ENCODE measurements at places on chromosomes 1 and 21. TPM values are rescaled to one million over a fixed set of nuclear protein-coding genes. Genes with fewer than 3 reads are reported as not detected.

- H3K27me3 ChIP-seq: no peaks in the 10 kb centered on the region
- DNase-seq: no peak
- H3K4me1 ChIP-seq: no peaks in the 10 kb centered on the region
- no peak overlapping the region for H3K27ac ChIP-seq
- no peaks in the 10 kb centered on the region for H3K36me3 ChIP-seq
- H3K4me3 ChIP-seq: no peak overlapping the region
These were observed 170.8 kb downstream of the PLA2G4A start for GRCh38 chr1:186999506-186999905.

- no peak overlapping the region for H3K27ac ChIP-seq
- DNase-seq: no peak
- H3K4me1 ChIP-seq: no peaks in the 10 kb centered on the region
- H3K27me3 ChIP-seq: no peaks in the 10 kb centered on the region
- no peak overlapping the region for H3K4me3 ChIP-seq
These were observed 67.9 kb downstream of the SLC44A5 start for GRCh38 chr1:75542818-75543570.

DNA sequence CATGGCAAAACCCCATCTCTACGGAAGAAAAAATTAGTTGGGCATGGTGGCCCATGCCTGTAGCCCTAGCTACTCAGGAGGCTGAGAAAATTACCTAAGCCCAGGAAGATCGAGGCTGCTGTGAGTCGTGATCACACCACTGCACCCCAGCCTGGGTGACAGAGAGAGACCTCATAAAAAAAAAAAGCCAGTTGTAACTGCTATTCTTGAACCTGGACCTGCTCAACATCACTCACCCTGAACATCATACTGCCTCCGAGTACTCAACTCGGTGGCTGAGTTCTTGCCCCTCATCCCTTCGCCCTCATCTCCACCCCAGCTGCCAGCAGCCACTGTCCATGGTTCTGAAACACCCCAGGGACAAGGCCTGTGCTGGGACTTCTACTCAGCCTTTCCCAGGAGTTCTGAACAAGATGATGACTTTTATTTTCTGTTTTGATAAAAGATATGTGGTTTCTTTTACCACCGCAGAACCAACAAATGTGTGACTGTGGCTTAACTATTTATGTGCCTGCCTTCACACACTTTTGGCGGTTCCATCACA lies 5.4 kb upstream of the DISP3 start:
- no peaks in the 10 kb centered on the region for H3K36me3 ChIP-seq
- DNase-seq: peak; percentile 77
- no peak overlapping the region for H3K27ac ChIP-seq
- H3K27me3 ChIP-seq: 0 out of 2 replicates have a peak, but pooled peaks cover 3% of the 10 kb centered on the region

DNA sequence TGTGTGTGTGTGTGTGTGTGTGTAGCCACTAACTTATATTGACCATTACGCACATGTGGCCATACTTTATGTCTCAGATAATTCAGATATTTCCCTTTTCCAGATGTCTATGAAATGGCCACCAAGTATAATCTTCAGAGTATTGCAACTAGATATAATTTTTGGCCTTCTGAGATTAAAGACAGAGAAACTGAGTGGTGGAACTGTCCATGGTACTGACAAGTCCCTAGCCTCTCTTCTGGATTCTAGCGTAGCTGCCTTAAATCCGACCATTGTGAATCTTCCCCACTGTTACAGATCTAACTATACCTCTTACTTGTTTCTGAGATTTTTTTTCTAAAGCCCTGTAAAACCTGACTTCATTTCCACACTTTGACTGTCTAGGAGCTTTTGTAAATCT lies 100.0 kb upstream of the SERTAD4 start:
- no peaks in the 10 kb centered on the region for H3K36me3 ChIP-seq
- peak; percentile 19 for DNase-seq
- H3K27me3 ChIP-seq: peaks cover 5% of the 10 kb centered on the region
- H3K27ac ChIP-seq: no peak overlapping the region
- no peaks in the 10 kb centered on the region for H3K4me1 ChIP-seq

- H3K4me3 ChIP-seq: no peak overlapping the region
- no peak overlapping the region for H3K27ac ChIP-seq
- no peak for DNase-seq
- H3K4me1 ChIP-seq: no peaks in the 10 kb centered on the region
- 0 out of 2 replicates have a peak, but pooled peaks cover 8% of the 10 kb centered on the region for H3K27me3 ChIP-seq
These were observed 119.1 kb upstream of the GRIK3 start for GRCh38 chr1:37153116-37154100.

DNA sequence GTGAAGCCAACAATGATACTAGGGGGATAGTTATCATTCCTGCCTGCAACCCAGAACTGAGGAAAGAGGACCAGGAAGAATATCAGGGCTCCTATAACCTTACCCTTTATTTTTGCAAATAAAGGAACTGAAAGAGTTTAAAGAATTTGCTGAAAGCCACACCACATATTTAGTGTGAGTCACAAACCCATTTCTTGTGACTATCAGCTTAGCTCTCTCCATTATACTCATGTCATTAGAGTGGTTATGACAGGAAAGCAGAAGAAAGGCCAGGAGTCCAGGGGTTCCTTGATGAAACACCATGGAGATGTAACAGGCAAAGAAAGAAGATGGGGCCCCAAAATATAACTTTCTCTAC lies 141.1 kb upstream of the SAMSN1 start:
- no peak overlapping the region for H3K27ac ChIP-seq
- no peaks in the 10 kb centered on the region for H3K36me3 ChIP-seq
- H3K27me3 ChIP-seq: peaks cover 2% of the 10 kb centered on the region
- DNase-seq: no peak

GRCh38 chr1:46369542-46370213 lies 24.4 kb upstream of the FAAH start:
- no peak for DNase-seq
- H3K36me3 ChIP-seq: peaks cover 3% of the 10 kb centered on the region
- H3K4me1 ChIP-seq: no peaks in the 10 kb centered on the region
- H3K27me3 ChIP-seq: no peaks in the 10 kb centered on the region

Gene SPATA46
- not detected for total RNA-seq

DNA sequence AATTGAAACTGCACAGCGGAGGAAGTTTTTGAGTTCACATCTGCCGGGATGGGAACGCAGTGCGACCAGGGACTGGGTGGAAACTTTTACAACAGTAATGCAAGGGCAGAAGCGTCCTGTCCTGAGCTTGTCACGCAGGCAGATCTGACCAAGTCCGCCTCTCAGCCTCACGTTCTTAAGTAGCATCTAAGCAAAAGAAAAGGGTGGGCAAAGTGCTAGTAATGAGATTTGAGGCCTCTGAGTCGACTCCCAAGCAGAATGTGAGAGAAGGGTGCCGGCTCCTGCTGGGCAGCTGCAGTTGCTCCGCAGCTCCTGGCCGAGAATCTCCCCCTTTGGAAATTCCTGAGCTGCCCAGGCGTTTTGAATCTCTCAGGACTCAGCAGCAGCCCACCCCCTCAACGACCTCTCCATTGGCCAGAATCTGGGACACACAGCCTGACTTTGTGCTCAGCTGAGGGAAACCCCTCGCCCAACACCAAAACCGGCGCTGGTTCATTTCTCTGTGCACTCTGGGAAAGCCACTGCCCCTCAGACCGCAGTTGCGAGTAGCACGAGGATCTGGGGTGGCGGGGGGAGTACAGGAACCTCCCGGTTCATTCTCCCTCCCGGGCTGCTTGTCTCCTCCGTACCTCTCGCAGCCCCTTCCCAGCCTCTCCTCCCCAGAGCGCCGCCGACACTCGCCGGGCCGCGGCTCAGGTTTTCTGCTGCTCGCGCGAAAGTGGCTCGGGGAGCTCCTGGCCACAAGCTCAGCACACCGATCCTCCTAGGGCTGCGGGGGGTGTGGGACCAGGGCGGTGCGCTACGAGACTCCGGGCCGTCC lies 913 bp upstream of the S1PR1 start:
- H3K27ac ChIP-seq: peak overlapping the region; percentile 67
- peak; percentile 62 for DNase-seq
- peaks cover 9% of the 10 kb centered on the region for H3K4me1 ChIP-seq
- no peaks in the 10 kb centered on the region for H3K27me3 ChIP-seq
- peak overlapping the region; percentile 67 for H3K4me3 ChIP-seq
- H3K36me3 ChIP-seq: peaks cover 14% of the 10 kb centered on the region

Gene TDRD5
- not detected for total RNA-seq

Gene VCAM1
- 0.03 TPM for total RNA-seq

DNA sequence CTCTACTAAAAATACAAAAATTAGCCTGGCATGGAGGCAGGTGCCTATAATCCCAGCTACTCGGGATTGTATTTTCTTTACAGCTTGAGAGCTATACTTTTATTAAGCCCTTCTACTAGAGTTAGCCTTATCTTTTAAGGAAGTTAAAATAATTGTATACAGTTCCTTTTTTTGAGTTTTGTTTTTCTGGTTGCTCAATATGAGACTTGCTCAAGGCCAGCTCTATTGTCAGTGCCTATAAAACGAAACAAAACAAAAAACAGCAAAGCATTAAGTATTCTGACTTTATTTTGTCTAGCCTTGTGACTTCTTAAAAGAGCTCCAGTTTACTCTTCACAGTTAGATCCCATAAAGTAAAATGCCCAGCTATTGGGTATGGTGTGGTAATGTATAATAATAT lies 17.2 kb downstream of the PKN2 start:
- H3K4me1 ChIP-seq: peaks cover 7% of the 10 kb centered on the region
- no peak for DNase-seq
- no peak overlapping the region for H3K4me3 ChIP-seq
- H3K27ac ChIP-seq: no peak overlapping the region
- no peaks in the 10 kb centered on the region for H3K27me3 ChIP-seq
- H3K36me3 ChIP-seq: peaks cover 3% of the 10 kb centered on the region

- no peaks in the 10 kb centered on the region for H3K36me3 ChIP-seq
- no peaks in the 10 kb centered on the region for H3K4me1 ChIP-seq
- no peak overlapping the region for H3K27ac ChIP-seq
- H3K4me3 ChIP-seq: no peak overlapping the region
These were observed 2.6 kb downstream of the VSIG8 start for GRCh38 chr1:159859767-159860322.

DNA sequence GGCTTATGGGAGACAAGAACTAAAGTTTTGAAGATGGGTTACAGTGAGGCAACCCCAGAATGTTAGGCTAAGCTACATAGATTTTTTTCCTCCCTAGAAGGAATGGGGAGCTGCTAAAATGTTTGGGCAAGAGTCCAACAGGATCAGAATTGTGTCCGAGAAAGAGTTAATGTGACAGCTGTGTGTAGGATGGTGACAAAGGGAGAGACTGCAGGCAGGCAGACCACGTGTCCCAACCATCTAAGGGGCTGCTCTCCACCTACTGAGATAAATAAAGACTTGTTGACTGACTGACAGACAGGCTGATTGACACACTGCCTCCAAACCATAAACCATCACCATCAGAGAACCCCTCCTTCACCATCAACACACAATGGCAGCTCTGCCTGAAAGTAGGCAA lies 133.7 kb upstream of the CTTNBP2NL start:
- DNase-seq: peak; percentile 35
- no peak overlapping the region for H3K27ac ChIP-seq
- no peaks in the 10 kb centered on the region for H3K27me3 ChIP-seq

- H3K27me3 ChIP-seq: no peaks in the 10 kb centered on the region
- H3K36me3 ChIP-seq: no peaks in the 10 kb centered on the region
- no peak overlapping the region for H3K4me3 ChIP-seq
- no peaks in the 10 kb centered on the region for H3K4me1 ChIP-seq
- no peak overlapping the region for H3K27ac ChIP-seq
- DNase-seq: no peak
These were observed 273.2 kb downstream of the USP25 start for GRCh38 chr21:16002874-16003466.

Gene CGN
- total RNA-seq: 1.2 TPM

DNA sequence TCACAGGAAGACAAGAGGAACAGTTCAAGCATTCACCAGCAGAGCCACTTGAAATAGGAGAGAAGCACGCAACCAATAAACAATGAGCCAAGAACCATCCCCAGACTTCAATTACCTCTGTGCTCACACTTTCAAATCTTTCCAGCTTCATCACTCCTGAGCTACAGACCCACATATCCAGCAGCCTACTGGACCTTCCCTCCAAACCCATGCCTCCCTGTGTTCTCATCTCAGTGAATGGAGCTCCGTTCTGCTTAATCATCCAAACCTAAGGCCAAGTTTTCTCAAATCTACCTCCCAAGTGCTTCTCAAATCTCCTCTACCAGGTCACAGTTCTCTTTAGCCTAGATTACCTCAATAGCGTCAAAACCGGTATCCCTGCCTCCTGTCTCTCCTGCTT lies 3.7 kb downstream of the PEF1 start:
- no peak overlapping the region for H3K27ac ChIP-seq
- no peaks in the 10 kb centered on the region for H3K27me3 ChIP-seq
- H3K4me1 ChIP-seq: no peaks in the 10 kb centered on the region
- H3K4me3 ChIP-seq: no peak overlapping the region

GRCh38 chr1:8883491-8883890 lies 5.0 kb upstream of the ENO1 start:
- H3K4me3 ChIP-seq: no peak overlapping the region
- no peak for DNase-seq
- peaks cover 6% of the 10 kb centered on the region for H3K4me1 ChIP-seq
- no peak overlapping the region for H3K27ac ChIP-seq
- no peaks in the 10 kb centered on the region for H3K27me3 ChIP-seq

- H3K27me3 ChIP-seq: no peaks in the 10 kb centered on the region
- peaks cover 13% of the 10 kb centered on the region for H3K4me1 ChIP-seq
These were observed 1.1 kb downstream of the ECM1 start for GRCh38 chr1:150508982-150509381.

Gene AADACL4
- total RNA-seq: not detected

Gene DUSP12
- total RNA-seq: 54.7 TPM

Gene KCNJ10
- total RNA-seq: 0.14 TPM

Gene GPATCH2
- total RNA-seq: 24.9 TPM

GRCh38 chr1:169970114-169970513 lies 76.4 kb upstream of the SCYL3 start:
- H3K36me3 ChIP-seq: no peaks in the 10 kb centered on the region
- H3K4me1 ChIP-seq: peaks cover 10% of the 10 kb centered on the region
- H3K27me3 ChIP-seq: no peaks in the 10 kb centered on the region
- H3K27ac ChIP-seq: no peak overlapping the region
- no peak overlapping the region for H3K4me3 ChIP-seq

DNA sequence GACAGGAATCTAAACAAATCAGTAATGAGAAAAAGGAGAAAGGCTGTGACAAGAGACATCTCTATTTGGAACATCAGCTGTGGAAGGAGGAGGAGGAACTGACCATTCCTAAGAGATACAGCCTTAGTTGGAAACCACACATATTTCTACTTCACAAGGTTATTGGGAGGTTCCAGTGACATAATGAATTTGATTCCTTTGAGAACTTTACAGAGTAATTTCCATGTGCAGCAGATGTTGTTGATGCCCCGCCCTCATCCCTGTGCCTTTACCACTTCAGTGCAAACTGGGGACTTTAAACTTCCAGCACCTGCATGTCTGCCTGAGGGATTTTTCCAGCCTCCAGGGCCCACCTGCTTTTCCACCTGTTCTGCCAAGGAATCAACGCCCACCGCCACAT lies 9.3 kb upstream of the ST6GALNAC5 start:
- H3K36me3 ChIP-seq: no peaks in the 10 kb centered on the region
- no peak overlapping the region for H3K27ac ChIP-seq
- no peaks in the 10 kb centered on the region for H3K27me3 ChIP-seq
- peaks cover 8% of the 10 kb centered on the region for H3K4me1 ChIP-seq
- no peak overlapping the region for H3K4me3 ChIP-seq

GRCh38 chr1:46969014-46969619 lies 27.8 kb upstream of the CYP4A11 start:
- DNase-seq: no peak
- H3K27ac ChIP-seq: no peak overlapping the region

Gene TPTE
- total RNA-seq: 0.28 TPM
